HS-5 (cell line): ENCODE measurements at places on chromosomes 7 and 10.

GRCh38 chr10:89163265-89163995 is 43.7 kb downstream of the CH25H start:
- DNase-seq = no peak

DNA sequence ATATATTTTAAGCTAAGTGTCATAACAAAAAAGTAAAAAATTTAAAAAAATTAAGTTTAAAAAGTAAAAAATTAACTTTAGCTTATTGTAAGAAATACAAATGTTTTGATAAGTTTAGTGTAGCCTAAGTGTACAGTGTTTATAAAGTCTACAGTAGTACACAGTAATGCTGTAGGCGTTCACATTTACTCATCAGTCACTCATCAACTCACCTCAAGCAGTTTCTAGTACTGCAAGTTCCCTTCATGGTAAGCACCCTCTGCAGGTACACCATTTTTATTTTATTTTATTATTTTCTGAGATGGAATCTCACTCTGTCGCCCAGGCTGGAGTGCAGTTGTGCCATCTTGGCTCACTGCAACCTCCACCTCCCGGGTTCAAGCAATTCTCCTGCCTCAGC is 316.0 kb downstream of the FGFR2 start:
- no peak for DNase-seq

- DNase-seq = peak; percentile 33
These were observed 64.6 kb upstream of the KCNMA1 start for GRCh38 chr10:77702166-77702565.

DNA sequence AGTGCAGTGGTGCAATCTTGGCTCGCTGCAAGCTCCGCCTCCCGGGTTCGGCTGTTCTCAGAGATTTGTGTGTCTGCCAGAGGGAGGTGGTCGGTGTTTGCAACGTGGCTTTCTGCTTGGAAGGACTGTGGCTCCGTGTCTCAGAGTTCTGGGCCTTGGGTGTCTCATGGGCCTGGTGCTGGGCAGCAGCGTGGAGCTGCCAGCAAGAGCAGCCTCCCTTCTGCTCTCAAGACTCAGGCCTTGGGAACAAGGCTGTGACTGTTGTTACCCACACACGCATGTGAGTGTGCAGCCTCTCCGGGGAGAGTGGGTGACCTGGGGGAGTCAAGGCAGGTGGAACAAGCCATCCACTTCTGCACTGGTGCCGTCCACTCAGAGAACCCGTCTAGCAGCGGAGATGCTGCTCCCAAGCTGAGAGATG is 52.0 kb downstream of the VIPR2 start:
- DNase-seq = no peak

- no peak for DNase-seq
These were observed 93.5 kb upstream of the MPP7 start for GRCh38 chr10:28396331-28396730.

- DNase-seq = no peak
These were observed 35.3 kb upstream of the PDZD8 start for GRCh38 chr10:117410557-117410956.

GRCh38 chr7:8120390-8121058 is 141.4 kb downstream of the ICA1 start:
- DNase-seq = no peak

- DNase-seq = no peak
These were observed 158.0 kb downstream of the CAMK1D start for GRCh38 chr10:12507165-12507850.

GRCh38 chr10:44929356-44930255 is 18.5 kb downstream of the TMEM72 start:
- DNase-seq = no peak

- DNase-seq = no peak
These were observed 63.7 kb downstream of the PTEN start for GRCh38 chr10:87927091-87927490.

DNA sequence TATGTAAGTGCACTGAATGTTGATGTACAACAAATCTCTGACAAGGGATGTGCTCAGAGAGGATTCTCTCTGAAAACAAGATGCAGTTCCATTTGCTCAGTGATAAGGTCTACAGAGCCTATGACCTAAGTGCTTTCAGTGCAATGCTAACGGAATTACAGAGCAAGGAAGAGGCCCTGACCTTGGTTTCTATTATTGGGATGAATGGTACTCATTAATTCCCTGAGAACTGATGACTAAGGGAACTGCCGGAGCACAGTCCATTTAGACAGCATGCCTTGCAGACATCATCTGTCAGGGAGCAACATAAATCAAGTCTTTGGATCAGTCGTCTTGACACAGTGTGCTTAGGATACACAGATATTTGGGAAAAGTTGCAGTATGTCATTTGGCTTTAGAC is 340.8 kb downstream of the PHTF2 start:
- DNase-seq = peak; percentile 25

DNA sequence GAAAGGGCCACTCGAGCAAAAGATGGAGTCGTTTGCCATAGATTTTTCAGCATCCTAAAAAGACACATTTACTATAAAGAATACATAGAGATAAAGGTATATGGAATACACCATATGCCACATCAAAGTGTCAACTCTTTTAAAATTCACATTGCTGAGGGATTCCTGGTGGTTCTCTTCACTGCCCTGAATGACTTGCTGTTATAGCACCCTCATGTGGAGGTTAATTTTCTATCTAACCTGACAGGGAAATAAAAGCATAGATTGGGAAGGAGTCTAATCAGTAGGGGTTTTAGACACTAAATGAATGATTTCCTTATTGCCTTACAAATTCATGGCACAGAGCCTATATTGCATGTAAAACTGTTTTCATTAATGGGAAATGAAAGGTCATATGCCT is 25.9 kb downstream of the DNAH11 start:
- no peak for DNase-seq

DNA sequence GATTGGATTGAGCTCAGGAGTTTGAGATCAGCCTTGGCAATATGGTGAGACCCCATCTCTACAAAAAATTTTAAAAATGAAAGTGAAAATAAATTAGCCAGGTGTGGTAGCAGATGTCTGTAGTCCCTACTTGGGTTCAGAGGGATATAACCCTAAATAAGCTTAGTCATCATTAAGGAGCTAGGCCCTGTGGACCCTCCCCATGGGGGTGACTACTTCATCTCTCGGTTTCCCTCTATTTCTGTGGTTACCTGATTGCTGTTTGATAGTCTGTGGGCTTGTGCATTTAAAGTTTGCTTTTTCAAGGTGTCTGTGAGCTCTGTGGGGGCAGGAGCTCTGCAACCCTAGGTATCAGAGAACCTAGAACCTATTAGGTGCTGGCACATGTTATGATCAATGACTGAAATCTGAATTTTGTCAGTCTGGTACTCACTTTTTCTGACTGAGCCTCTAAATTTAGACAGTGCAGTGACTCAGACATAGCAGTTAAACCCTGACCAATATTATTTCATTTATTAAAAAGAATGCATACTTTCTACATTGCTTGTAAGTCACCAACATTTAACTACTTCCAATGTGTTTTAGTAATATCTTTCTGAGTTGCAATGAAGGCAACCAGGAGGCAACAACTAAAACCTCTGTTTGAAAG is 8.1 kb upstream of the CUZD1 start:
- peak; percentile 36 for DNase-seq

DNA sequence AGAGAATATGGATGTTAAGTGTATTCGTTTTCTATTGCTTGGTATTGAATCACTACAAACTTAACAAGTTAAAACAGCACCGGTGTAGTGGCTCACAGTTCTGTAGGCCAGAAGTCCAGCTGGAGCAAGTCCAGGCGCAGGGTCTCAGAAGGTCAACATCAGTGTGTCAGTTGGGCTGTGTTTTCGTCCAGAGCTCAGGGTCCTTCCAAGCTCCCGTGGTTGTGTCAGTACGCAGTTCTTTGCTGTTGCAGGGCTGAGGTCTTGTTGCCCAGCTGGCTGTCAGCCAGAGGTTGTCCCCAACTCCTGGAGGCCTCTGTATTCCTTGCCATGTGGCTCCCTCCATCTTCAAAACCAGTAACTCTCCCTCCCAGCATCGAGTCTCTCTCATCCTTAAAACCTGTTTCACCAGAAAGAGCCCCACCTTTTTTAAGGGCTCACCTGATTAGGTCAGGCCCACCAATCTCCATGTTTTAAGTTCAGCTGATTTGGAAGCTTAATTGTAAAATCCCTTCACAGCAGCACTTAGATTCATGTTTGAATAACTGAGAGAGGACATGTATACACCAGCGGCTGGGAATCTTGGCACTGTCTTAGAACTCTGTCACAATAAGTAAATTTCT is 26.8 kb downstream of the ACADSB start:
- DNase-seq = no peak

GRCh38 chr10:34217524-34217923 is 597.6 kb downstream of the PARD3 start:
- DNase-seq = no peak

GRCh38 chr10:71816936-71817618 is 34.0 kb downstream of the PSAP start:
- DNase-seq = no peak

GRCh38 chr7:117550625-117551024 is 70.8 kb downstream of the CFTR start:
- DNase-seq = no peak

DNA sequence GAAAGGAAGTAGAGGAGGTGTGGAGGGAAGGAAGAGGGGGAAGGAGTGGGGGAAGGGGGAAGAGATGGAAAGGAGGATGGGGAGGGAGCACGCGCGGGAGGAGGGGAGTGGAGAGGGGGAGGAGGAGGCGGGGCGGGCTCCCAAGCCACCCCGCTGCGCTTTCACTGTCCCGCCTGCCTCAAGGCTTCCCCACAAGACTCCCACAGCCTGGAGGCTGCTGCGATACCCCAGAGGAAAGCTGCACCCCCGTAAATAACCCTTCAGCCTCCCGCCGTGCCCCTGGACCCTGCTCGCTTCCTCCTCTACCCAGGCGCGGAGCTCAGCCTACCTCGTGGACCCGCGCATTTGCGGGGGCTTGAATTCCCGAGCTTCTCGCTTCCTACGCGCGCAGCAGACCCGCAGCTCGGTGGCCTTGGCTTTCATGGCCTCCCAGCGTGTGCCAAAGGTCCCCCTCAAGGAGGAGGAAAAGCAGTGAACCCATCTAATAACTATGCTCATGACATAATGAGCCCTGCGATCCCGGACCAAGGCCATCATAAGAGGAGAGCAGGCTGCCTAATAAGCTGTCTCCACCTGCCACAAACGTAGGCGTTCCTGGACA is at the start of gene C10orf67:
TSS of gene C10orf67 (minus strand) at position 557 of the 601 bp plus-strand sequence. CDS start at position 534, 23 bp downstream.
- no peak for DNase-seq

DNA sequence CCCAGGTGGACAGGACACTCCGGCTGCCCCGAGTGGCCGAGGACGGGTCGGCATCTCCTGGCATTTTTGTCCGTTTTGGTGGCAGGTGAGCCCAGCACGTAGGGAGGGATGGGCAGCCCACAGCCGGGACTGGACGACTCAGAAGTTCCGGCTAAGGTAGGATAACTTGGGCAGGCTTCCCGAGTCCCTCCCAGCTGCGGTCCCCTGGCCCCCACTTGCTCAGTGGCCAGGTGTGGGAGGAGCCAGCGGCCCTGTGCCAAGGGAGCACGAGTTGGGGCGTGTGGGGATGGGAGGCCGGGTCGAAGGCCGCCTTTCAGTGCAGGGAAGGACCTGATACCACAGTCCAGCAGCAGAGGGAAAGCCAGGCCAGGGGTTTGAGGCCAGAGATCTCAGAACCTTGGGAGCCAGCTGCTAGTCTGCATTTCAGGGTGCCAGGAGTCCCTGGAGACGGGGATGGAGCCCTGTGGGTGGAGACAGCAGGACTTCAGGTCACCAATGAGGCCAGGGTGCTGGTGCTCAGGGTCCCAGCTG is 58.5 kb downstream of the PWWP2B start:
- no peak for DNase-seq

DNA sequence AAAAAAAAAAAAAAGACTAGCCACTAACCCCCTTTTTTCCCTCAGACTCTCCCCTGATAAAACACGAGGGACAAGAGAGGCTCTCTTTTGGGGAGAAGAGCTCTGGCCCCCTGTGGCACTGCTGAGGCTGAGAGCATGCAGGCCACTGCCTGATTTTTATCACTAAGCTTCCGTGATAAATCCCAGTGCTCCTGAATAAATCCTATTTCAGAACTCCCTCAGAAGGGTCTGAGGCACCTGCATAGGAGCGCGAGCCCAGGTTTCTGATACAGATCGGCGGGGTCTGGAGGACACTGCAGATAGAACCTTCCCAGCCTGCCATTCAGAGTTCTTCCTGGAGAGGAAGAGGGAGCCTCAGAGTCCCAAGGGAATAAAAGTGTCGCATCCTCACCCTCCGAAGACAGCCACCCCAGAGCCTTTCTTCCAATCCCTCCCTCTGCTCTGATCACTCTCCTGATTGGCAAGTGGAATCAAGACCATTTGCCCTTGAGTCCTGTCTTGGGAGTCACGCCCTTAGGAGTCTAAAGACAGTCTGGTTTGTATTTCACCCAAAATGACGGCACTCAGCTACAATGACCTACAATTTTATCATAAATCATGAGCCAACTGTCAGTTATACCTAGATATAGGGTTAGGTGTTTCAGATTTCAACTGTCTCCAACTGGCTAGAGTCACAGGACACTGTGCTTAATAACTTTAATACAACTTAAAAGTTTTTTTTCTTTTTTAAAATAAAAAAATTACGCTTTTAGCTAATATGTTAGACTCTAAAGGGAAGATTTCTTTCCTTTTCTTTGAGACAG is 153.5 kb downstream of the RNF216 start:
- DNase-seq = no peak

DNA sequence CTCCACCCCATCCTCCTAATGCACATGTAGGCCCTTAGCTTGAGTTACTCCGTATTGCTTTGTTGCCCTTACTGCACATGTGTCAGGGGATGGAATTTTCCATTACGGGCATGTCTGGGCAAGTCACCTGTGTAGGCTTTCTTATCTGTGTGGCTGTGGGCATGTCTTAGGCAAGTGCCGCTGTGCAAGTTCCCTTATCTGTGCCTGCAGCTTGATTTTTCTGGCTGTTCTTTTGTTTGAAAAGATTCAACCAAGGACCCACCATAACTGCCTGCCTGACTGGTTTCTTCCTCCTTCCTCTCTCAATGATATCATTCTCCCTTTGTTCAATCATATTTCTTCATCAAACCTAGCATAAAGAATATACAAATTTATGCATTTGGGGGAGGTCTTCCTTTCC is 88.5 kb downstream of the AKR1D1 start:
- no peak for DNase-seq

DNA sequence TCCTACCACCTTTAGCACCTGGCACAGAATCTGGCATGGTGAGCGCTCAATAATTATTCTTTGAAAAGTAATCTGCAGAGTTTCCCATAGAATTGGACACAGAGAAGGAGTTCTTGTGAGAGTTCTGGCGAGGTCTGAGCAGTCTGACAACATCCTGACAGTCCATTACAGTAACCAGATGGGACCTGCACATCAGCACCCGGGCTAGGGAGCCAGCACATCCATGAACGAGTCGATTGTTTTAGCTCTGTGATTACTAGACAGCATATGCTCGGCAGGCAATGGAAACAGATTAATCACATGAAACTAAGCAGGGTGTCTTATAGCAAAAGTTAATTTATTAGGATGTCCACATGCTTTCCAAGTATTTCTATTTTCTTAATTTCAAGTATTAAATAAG is 96.7 kb downstream of the SEMA3D start:
- no peak for DNase-seq

GRCh38 chr10:74330646-74331045 is 179.6 kb downstream of the ADK start:
- no peak for DNase-seq

GRCh38 chr7:77747178-77747577 is 50.9 kb downstream of the RSBN1L start:
- no peak for DNase-seq
